Effector CD8-positive, alpha-beta T cell (primary cell): ENCODE measurements at places on chromosomes 3 and 15.

- peak; percentile 64 for DNase-seq
Measured at GRCh38 chr3:25663869-25664811, 567 bp downstream of the TOP2B start.

DNA sequence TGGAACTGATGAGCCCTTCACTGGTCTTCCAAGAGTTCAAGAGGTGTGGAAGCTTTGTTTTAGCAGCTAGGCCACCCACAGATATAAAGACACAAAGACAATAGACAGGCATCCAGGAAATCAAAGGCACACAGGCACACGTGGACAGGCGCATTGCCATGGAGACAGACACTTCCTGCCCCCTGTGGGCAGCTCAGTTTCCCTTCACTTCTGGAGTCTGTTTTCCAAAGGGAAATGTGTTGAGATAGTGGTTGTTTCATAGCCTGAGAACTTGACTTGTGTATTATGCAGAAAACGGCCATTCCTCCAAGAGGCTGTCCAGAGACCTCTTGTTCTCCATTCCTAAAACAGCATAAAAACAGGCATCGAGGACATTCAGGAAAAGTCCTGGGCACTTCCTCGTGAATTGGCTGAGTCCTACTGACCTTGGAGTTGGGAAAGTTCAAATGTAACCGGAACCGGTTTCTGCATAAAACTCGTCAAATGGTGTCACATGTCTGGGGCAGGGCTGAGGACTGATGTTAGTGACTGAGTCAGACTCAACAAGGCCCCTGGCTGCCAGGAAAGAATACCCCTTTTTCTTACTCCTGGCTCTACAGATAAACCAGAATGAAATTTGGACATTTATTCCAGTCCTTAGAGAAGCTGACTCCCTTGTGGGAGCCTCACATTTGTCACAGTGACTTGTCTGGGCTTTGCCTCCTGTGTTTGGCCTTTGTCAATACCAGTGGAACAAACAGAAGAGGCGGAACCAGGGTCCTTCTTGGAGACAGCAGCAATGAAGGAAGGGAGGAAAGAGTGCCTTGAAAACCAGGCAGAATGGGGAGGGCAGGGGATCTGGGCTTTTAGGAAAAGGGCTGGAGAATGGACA is 1.3 kb downstream of the ALPK3 start:
- DNase-seq = no peak

DNA sequence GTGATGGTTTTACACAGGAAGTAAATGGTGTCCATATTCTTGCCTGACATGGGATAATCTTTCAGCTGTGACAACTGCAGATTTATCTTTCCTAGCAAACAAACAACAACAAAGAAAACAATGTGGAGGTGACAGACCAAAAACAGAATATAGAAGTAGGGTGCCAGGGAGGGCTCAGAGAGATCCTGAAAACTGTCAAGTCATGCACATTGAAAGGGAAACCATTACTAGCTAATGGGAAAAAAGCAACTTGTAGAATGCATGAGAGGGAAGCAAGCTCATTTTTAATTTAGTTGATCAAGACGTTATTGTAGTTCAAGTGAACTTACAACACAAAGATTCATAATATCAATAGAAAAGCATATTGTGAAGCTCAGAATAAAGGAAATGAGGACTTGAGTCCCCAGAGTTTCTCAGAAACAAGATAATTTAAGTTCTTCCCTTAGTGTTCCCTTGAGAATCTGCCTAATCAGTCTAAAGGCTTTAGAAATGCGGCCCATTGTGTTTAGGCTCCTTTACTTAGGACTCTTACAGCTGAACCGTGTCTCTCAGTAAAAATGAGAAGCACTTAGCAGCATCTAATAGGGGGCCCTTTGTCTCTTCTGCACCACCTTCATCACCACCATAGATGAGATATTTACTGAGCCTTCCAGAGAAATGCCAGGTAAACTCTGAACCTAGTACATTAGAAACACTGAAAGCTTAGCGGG is 115.6 kb upstream of the CADPS start:
- DNase-seq = no peak

DNA sequence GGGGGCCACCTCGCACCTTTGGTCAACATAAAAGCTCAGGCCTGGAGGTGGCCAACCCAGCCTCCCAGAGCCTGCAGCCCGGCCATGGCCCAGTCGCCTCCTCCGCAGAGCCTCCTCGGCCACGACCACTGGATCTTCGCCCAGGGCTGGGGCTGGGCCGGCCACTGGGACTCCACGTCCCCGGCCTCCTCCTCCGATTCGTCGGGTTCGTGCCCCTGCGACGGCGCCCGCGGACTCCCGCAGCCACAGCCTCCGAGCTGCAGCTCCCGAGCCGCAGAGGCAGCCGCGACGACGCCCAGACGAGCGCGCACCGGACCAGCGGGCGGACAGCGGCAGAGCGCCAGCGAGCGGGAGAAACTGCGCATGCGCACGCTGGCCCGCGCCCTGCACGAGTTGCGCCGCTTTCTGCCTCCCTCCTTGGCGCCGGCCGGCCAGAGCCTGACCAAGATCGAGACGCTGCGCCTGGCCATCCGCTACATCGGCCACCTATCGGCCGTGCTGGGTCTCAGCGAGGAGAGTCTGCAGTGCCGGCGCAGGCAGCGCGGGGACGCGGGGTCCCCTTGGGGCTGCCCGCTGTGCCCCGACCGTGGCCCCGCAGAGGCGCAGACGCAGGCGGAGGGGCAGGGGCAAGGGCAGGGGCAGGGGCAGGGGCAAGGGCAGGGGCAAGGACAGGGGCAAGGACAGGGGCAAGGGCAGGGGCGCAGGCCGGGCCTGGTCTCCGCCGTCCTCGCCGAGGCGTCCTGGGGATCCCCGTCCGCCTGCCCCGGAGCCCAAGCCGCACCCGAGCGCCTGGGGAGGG is at the start of gene MESP2:
TSS of gene MESP2 (plus strand) at position 59 of the 799 bp plus-strand sequence. CDS start at position 85, 26 bp downstream.
- DNase-seq = no peak

DNA sequence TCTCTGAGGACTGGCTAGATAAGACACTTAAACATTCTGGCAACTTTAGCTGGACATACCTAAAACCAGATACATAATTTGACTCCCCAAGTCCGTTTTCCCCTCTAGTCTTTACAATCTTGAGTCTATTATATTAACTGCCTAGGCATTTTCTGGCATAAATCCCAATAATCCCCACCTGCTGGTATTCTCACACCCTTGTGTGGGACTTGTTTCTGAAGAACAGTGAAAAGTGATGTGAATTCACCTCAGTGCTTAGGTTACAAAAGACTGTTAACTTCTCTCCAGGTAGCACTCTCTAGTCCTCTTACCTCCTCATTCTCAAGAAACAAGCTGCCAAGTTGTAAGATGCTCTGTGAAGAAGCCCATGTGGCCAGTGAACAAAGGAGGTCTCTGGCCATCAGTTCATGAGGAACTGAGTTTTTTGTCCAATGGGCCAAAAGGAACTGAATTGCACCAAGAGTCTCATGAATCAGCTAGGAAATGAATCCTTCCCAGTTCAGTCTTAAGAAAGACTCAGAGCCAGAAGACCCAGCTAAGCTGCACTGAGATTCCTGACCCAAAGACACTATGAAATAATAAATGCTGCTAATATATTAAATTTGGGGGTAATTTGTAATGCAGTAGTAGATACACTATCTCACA is 4.1 kb downstream of the OSBPL11 start:
- DNase-seq = no peak

GRCh38 chr15:31501536-31502157 is 175.0 kb downstream of the KLF13 start:
- DNase-seq = no peak

DNA sequence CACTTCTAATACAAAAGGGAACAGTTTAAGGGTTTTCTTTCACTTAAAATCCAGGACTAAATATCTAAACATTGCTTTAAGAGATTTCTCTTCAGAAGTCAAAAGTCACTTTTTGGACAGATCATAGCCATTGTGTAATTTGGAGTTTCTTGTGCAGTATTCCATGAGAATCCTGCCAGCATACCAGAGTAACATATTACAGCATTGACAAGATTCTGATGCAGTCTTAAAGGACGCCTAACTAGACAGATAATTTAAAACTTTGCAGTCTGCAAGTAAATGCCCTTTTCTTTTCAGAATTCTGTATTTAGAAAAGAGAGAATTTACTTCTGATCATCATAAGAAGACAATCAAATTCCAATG is 17.5 kb upstream of the IGSF10 start:
- DNase-seq = no peak

DNA sequence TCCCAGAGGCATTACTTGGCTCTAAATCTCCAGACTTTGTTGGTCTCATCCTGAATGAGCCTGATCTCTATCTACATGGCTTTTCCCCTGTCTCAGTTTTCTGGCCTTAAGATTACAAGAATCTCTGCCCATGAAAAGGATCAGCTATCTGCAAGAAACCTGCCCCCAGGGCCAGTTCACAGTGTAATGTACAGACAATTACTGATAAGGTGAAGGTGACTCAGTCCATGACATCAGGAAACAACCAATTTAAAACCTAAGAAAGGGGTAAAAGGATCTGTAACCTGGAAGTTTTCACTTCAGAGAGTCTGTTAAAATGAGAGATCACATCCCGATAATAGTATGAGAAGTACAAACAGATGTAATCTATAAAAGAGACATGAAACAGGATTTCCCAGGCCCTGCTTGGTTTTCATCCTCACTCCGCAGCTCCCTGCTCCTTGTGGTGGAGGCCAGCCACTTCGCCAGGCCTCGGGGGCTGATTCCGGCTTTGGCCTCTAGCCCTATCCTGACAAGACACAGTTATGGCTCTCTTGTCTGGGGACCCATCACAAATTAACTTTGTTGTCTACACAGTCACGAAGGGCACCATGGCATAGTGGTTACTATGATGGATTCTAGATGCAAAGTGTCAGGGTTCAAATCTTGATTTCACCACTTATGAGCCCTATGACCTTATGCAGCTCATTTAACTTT is 136.9 kb downstream of the THSD4 start:
- DNase-seq = no peak

- DNase-seq = no peak
Measured at GRCh38 chr3:53030619-53031449, 15.0 kb downstream of the SFMBT1 start.

- no peak for DNase-seq
Measured at GRCh38 chr3:155244216-155244615, 49.3 kb downstream of the STRIT1 start.

DNA sequence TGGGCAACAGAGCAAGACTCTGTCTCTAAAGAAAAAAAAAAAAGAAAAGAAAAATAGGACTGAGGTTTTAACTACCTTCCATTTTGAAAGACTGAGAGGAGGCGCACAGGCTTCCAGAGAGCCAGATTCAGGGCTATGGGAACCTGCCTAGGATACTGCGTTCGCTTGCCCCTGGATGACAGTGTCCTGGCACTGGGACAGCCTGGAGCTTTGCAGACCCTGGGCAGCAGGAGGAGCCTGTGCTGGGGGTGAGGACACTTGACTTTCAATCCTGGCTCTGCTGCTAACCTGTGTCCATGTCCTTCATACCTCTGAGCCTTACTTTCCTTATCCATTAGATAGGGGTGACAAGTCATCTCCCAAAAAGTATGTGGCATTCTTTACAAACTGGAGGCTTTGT is 31.2 kb downstream of the CD276 start:
- DNase-seq = no peak

DNA sequence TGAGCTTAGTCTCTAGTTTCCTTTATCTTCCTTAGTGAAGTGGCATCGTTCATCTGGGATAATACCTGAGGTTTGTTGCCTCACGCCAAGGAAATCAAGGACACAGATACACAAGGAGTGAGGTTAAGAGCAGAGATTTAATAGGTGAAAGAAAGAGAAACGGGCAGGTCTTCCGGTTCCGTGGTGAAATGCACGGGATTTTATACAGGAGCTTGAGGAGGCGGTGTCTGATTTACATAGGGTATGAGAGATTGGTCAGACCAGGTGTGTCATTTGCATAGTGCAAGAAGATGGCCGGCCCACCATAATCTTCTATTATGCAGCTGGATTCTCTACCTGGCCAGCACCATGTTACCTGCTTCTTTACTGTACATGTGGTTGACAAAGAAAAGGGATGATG is 17.2 kb downstream of the ARRDC4 start:
- DNase-seq = no peak

- no peak for DNase-seq
Measured at GRCh38 chr15:75233504-75234190, 24.5 kb upstream of the GOLGA6C start.

DNA sequence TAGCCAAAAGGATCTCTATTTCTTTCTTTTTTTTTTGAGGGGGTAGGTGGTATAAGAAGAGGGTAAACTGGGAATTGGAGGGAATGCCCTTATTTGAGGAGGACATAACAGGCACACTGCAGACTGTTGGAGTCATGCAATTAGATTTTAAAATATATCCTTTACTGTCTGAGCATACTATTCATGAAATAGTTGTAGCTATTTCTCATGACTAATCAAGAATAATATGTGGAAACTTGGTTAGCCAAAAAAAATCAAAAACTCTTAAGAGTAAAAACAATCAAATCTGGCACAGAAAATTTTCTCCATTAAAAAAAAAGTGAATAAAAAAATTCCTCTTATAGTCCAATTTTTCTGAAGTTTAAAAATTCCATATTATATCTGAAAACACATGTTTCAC is 174.9 kb downstream of the SCAPER start:
- DNase-seq = no peak

GRCh38 chr3:59271971-59272370 is 222.1 kb upstream of the CFAP20DC start:
- no peak for DNase-seq

- no peak for DNase-seq
Measured at GRCh38 chr3:194215392-194215791, 79.4 kb downstream of the HES1 start.

- DNase-seq = no peak
Measured at GRCh38 chr3:37861620-37862041, at the start of gene CTDSPL. Gene CTDSPL (plus strand): TSS chr3:37861880. CDS start chr3:37862200, 320 bp downstream.

- DNase-seq = peak; percentile 36
Measured at GRCh38 chr3:39150803-39151631, 2.4 kb downstream of the CSRNP1 start.

DNA sequence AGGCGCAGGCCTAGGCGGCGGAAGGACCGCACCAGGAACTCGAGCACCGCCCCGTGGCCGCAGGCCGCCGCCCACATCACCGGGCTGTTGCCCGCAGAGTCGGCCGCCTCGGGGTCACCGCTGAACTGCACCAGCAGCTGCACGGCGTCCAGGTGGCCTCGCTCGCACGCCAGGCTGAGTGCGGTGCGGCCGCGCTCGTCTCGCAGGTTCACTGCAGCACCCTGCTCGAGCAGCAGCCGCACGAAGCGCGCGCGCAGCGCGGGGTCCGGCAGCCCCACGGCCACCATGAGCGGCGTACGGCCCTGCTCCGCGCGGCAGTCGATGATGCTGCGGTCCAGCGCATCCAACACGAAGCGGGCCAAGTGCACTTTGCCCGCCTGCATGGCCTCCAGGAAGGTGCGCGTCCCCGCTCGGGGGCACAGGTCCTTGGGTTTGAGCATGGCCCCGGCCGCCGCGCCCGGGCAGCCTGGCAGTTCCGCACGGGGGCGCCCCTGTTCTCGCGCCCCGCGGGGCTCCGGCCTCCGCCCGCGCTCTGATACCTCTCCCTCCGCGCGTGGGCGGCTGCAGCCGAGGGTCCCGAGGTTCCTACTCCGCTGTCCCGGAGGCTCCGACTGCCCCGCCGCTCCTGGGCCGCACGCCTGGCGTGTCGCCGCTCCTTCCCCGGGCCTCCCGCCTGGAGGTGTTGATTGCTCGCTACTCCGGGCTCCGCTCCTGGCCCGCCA is 556 bp downstream of the ANKRD63 start:
- peak; percentile 12 for DNase-seq
